ENCODE measurements at places on chromosomes 13 and 19.

GRCh38 chr19:6038634-6039405 lies 60.9 kb upstream of the RANBP3 start:
- no peak for DNase-seq

DNA sequence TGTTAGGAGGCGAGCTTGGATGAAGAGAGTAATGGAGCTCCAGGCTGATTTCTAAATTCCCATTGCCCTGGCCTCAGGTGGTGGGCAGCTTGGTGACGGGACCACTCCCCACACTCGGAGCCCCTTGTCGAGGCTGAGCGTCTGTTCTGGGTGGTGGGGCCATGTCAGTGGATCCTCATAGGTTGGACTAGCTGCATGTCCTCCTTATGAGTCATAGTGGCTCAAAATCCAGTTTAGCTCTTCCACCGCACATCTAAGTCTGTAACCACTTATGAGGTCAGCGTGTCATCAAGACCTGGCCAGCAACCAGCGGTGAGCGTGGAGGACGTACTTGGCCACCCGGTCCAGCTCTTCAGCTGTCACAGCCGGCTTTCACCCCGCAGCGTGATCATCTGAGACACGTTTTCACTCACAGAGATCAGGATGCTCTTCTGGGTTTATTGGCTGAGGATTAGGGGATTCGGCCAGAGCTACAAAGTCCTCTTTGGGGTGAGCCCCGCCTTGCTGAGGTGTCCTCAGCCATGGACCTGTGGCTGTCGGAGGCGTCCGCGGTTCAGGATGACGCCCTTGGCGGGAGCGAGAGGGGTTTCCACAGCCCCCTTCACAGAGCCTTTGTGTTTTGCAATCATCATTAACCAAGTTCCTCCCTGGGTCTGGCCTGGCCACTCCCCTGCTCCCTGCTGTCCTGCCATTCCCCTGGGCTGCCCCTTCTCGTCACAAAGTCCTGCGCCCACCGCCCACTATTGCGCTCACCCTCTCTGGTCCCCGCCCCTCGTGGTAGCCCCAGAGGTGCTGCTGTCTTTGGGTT lies 41.9 kb downstream of the ADPRHL1 start:
- no peak for DNase-seq

DNA sequence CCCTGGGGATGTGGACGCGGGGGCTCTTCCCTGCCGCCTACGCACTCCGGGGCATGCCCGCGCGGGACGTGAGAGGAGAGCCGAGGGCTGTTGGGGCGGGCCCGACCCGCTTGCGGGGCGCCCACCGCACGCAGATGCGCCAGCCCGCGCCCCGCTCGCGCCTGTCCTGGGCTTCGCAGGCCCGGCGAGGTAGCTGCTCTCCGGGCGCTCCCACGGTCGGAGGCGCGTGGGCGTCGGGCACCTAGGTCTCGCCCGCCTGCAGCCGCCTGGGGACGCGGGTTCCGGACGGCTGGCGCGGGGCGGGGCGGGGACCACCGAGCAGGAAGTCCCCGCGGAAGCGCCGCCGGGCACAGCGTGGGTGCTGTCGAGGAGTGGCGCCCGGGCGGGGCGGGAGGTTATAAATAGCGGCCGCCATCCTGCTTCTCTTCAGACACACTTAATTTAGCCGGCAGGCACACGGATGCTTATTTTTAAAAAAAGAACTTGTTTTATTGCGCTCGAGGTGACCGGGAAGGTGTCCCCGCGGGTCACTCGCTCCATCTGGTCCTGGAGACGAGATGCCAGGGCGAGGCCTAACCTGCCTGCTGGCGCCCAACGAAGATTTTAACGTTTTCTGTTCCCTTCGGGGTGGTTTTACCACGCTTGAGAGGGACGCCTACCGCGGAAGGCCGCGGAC lies 561 bp upstream of the GJA3 start:
- DNase-seq: peak; percentile 26

- DNase-seq: no peak
These were observed 3.1 kb downstream of the CEACAM3 start for GRCh38 chr19:41799444-41800000.

GRCh38 chr13:57832187-57832586 lies 200.6 kb downstream of the PCDH17 start:
- DNase-seq: no peak

- no peak for DNase-seq
These were observed 807.5 kb upstream of the ATXN8OS start for GRCh38 chr13:69300131-69300530.

DNA sequence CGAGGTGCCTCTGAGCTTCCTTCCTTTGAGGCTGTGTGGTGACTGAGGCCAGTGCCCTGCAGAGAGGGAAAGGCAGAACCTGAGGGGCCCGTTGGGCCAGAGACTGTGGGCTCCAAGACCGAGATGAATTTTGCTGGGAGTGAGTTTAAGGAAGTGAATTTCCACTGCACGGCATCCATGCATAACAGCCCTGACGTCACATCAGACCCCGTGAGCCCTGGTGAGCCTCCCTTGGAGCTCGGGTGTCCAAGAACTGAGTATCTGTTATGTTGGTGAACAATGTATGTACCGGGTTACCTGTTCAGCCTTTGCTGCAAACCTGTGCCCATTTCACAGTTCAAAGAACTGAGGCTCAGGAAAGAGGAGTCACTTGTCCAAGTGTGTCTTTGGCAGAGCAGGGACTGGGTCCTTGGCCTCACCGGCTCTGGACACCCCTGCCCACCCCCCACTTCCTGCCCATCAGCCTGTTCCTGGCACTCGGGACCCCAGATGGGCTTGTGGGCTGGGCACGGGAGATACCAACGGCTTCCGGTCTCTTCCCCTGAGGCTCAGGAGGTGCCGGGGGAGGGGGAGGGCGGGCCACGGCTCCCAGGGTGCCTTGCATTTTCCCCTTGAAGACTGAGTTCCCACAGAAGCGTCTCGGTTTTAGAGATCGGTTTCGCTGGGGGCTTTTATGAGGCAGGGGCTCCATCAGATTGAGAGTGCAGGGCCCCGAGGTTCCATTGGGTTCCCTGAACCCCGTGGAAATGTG lies 33.7 kb downstream of the NFILZ start:
- peak; percentile 24 for DNase-seq

GRCh38 chr19:49421039-49421877 lies 2.0 kb downstream of the PTH2 start:
- DNase-seq: peak; percentile 44

GRCh38 chr19:3140667-3141038 lies 4.8 kb downstream of the GNA15 start:
- DNase-seq: no peak

DNA sequence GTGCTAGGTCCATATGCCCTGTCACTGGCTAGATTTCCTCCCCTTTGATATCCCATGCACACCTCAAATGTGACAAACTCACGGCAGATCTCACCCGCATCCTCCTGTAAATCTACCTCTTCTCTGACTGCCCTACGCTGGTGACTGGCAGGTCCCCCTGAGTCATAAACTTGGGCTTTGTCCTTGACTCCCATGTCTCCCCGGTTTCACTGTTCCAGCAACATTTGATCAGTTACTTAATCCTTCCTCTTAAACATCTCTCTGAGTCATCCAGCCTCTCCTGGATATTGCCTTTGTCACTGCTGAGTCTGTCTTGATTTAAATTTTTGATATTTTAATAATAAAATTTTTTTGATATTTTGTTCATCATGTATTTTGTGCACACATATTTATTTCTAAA lies 26.5 kb downstream of the FAM216B start:
- DNase-seq: no peak

- no peak for DNase-seq
These were observed 202.7 kb downstream of the PCCA start for GRCh38 chr13:100291624-100292023.

GRCh38 chr19:41377977-41378709 lies 1.8 kb downstream of the TMEM91 start:
- DNase-seq: no peak

DNA sequence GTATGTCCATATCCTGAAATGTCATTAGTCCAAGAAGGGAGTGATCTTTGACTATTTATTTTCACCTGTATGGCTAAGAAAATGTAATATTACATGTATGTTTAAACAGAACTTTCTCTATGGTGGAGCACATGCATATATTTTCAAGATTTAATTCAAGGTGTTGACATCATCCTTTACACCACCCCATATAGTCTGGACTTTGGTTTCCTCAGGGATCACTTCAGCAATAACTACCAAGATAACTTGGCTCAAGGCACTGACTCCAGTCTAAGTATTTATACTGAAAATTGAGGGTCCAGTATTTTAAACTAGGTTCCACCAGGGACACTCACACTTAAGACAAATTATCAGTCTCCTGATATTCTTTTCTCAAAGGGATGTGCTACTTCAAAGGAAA lies 660.6 kb downstream of the EFNB2 start:
- DNase-seq: no peak

GRCh38 chr13:100438059-100438788 lies 150.4 kb downstream of the GGACT start:
- no peak for DNase-seq

- DNase-seq: no peak
These were observed 217.4 kb downstream of the DLEU7 start for GRCh38 chr13:50626101-50626547.

- no peak for DNase-seq
These were observed 61.1 kb downstream of the MAP4K1 start for GRCh38 chr19:38556521-38557174.

DNA sequence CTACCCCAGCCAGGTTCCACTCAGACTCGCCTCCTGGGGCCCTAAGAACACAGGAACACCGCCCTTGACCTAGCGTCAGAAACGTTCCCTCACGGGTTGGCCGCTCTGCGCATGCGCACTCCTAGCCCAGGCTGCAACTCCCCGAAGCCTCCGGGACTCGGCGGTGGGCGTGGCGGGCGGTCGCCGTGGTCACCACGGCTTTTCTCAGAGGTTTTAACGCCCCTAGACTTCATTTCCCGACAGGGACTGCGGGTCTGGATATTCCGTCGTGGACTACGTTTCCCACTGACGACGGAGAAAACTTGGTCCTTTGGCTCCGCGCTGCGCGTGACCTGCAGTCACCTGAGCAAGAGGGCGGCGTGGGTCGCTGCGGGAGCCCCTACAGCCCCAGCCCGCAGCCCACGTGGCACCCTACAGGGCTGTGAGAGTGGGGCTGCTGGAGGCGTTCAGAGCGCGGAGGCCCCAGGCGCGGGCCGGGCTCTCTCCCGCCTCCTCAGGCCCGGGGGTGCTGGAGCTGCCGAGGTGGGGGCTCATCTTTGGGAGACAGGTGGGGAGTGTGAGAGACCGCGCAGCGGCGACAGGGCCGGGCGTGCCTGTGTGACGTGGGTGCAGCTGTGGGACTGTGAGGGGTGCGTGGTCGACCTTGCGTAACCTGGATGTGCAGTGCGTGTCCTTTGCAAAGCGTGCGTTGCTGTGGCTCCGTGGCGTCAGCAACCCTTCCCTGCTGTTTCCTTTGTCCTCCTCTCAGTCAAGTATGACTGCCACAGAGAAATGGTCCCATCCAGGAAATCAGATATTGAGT lies 38.0 kb upstream of the ZNF573 start:
- DNase-seq: peak; percentile 21

- no peak for DNase-seq
These were observed 5.3 kb upstream of the EPSTI1 start for GRCh38 chr13:42997381-42997780.

- DNase-seq: peak; percentile 80
These were observed 24.1 kb upstream of the UBAC2 start for GRCh38 chr13:99176309-99177276.

- no peak for DNase-seq
These were observed 175.7 kb downstream of the FGF9 start for GRCh38 chr13:21846605-21847004.

GRCh38 chr19:31784671-31785101 lies 435.4 kb upstream of the TSHZ3 start:
- DNase-seq: no peak

DNA sequence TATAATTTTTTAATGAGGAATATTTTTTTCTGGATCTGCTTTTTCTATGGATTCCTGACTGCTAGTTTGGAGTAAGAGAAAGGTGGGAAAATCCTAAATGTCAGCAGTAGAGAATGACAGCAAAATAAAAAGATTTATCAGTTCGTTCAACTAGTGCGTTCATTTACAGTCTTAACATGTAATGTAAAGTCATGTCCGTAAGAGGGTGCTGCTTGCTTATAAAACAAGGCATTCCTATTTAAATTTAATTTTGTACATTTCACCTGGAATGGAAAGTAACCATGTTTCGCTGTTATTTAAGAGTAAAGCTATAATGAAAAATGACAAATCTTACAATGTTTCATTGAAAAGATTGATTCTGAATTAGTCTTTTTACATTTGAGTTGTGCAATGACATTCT lies 76.6 kb downstream of the ZMYM2 start:
- DNase-seq: no peak

GRCh38 chr19:36113894-36114720 lies 568 bp downstream of the POLR2I start:
- peak; percentile 9 for DNase-seq

- no peak for DNase-seq
These were observed 515.4 kb downstream of the DCT start for GRCh38 chr13:93964146-93964512.

DNA sequence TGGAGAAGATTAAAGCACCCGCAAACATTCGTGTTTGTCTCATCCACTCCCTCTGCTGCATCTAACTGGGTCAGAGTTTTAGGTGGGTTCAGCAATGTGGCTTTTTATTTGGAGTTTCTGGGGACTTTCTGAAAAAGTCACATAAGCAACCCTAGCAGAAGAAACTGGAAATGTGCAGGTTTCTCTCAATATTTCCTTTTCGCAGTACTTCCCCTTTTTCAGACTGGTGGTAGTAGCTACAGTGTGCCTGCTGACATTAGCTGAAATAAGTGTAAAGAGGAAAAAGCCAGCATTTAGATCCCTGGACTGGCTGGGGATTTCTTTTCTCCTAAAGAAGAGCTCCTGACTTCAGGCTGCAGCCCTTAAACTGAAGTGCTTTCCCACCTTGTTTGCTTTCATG lies 15.9 kb upstream of the OLFM4 start:
- DNase-seq: no peak

DNA sequence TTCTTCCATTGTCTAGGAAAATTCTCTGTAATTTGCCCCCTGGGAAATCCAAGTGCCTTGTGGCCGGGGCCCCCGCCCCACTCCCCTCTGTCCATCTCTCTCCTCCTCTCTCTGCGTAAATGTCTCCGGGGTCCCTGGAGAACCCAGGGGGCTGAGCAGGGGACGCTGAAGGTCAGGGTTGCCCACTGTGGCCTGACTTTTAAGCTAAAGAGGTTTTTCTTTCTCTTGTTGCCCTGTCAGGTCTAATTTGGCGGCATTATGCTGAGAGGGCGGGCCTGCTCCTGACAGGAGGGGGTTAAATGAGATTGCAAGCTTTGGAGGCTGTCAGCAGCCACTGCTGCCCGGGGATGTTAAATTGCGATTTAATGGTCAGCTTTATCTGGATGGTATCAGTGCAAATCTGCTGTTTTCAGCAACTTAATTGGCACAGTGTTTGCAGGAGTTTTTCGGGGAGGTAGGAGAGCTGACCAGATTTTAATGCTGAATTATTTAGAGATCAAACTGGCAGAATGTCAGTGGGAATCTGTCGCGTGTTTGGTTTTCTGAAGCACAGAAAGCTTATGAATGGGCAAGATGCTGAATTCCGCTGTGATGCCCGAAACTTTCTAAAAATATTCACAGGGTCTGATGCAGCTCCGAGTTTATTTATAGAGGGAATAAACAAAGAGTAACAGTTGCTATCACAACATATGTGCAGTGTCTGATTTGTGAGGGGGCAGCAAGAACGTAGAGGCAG lies 93.2 kb upstream of the SOX1 start:
- no peak for DNase-seq

- DNase-seq: no peak
These were observed 23.1 kb upstream of the ZNF414 start for GRCh38 chr19:8537099-8537498.

Measured in stimulated activated CD4-positive, alpha-beta T cell treated with anti-CD3 and anti-CD28 coated beads, Interleukin-2, amount 100 ng/mL, for 48 hours (primary cell).